ENCODE measurements at places on chromosomes 6 and 20.
A peak's percentile ranks its signal among the peaks of the same experiment; 100 is the strongest.

GRCh38 chr20:40741507-40742106, 52.6 kb upstream of the MAFB start:
- peak; percentile 66 for ATAC-seq

DNA sequence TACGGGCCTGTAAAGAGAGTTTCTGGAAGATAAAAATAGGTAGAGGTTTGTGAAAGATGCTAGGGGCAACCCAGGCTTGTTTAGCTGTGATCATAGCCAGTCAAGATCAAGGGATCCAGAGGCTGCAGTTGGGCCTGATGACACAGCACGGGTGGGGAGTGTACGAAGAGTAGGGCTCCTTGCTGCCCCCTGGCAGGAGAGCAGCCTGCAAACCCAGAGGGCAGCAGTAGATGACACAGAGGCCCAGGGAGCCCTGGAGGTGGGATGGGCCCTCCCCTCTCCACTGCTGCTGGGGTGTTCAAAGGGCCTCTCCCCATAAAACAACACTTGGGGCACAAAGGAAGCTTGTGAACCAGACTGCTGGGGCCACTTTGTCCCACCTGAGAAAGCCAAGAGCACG, 47.2 kb downstream of the VEGFA start:
- peak; percentile 27 for ATAC-seq

DNA sequence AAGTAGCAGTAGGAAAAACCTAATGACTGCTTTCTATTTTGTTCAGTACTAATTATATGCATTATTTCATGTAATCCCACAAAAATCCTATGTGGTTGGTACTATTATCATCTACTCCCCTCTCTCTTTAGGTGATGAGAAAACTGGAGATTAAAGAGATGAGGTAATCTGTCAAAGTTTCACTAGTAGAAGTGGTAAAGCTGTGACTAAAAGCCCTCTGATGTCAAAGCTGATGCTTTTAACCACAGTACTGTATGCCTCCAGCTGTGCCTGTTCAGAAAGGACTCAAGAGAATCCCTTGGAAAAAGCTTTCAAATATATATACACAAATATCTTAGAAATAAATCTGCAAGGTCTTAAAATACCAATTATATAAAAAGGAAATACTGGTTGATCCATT, 38.0 kb downstream of the PHIP start:
- no peak for ATAC-seq

GRCh38 chr20:43263226-43263625, 73.5 kb upstream of the PTPRT start:
- ATAC-seq = no peak

DNA sequence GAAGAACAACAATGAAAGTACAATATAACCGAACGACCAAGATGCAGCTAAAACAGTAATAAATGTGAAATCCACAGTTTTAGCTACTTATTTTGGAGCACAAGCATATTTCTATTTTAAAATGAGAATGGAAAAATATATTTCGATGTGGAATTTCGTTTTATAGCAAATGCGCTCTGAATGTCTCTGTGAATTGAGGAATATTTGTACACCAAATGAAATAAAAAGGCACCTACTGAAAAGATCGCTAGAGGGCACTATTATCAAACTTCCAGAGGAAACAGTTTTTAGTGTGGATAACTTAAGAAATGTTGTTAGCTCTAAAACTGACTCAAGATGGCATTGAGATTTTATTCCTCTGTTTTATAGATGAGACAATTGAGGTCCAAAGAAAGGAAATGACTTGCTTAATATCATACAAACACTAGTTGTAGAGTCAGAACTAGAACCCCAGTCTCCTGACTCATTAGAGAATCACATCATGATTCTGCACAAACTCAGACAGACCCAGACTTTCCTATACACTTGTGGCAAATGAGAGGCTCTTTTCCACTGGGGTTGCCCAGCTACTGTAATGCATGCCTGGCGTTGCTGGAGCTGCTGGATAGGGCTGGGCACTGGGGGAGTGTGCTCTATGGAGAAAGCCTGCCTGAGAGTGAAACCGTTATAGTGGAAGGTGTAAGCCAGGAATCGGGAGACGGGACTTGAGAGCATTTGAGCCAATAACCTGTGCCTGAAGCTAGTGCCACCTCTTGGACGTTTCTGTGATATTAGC, 51.9 kb downstream of the GCLC start:
- peak; percentile 45 for ATAC-seq

GRCh38 chr20:59231124-59231804, 67.6 kb downstream of the ZNF831 start:
- ATAC-seq = no peak

GRCh38 chr6:90457867-90458259, 129.0 kb downstream of the MAP3K7 start:
- no peak for ATAC-seq

DNA sequence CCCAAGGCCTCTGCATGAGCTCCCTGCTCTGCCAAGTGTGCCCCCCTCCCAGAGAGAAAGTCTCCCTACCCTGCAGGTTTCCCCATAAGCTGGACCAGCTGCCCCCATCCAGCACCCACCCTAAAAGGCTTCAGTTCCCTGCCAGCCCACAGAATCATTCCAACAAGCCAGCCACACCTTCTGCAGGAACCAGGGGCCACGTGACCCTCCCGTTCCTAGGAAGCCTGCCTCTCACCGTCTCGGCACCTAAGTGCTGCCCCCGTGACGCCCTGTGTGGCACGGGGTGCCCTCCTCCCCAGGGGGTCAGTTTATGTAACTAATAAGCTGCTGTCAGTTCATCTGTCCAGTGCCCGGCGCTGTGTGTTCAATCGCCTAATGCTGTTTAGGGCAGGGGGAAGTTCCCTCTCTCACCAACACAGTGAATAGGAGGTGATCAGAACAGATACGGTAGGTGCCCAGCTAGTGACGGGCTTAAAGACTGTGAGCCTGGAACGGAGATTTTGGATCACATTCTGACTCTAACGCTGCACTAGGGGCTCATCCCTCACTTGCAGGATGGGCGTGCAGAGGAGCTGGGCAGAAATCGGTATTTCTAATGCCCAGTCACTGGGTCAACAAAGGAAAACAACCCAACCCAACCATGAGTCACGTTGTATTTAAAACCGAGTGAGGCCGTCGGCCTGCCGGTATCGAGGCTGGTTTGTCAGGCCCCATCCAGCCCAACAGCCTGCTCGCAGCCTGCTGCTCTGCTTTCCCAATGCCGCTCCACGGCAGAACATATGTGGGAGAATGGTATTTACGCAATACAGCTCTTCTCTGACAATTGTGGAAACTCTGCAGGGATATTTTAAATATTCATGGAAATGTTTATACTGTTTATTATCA, 56.0 kb downstream of the RAMACL start:
- ATAC-seq = peak; percentile 76

DNA sequence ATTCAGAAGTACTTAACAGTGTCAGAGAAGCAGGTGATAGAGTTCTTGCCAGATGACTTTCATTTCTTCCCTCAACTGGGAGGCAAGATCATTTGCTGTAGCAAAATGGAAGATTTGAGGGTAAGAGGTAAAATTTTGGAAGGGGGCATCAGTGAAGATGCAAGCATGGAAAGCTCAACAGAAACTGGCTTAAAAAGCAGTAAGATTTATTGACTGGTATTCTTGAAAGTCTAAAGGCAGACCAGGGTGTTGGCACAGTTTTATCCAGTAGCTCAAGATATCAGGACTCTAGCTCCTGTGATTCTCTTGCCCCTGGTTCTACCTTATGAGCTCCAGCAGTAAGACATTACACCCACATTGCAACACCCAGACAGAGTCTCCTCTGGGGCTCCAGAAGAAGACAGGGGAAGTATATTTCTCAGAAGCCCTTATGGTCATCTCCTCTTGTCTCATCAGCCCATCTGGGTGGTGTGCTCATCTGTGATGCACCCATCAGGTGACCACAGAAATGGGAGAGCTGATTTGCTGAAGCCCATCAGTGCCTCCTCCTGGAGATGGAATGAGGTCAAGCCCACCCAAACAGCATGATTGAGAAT, 16.0 kb upstream of the MOCS1 start:
- no peak for ATAC-seq

DNA sequence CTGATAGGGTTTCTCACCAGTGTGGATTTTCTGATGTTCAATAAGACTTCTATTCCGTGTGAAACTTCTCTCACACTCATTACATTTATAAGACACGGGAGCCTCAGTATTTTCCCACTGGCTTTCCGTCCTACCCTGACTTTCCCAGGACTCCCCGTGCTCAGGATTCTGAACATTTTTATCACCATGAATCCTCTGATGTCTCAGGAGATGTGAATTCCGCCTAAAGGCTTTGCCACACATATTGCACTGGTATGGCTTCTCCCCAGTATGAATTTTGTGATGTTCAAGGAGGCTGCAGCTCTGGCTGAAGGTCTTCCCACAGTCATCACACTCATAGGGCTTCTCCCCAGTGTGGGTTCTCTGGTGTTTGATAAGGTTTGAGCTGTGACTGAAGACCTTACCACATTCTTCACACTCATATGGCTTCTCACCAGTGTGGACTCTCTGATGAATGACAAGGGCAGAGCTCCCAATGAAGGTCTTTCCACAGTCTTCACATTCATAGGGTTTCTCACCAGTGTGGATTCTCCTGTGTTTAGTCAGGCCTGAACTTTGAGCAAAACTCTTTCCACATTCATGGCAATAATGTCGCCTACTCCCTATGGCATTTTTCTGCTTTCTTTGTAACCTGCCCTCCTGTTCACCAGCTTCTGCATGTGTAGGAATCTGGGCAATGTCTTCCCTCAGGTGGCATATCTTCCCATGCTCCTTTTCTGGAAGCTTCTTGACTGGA, 6.7 kb downstream of the ZKSCAN4 start:
- ATAC-seq = no peak

DNA sequence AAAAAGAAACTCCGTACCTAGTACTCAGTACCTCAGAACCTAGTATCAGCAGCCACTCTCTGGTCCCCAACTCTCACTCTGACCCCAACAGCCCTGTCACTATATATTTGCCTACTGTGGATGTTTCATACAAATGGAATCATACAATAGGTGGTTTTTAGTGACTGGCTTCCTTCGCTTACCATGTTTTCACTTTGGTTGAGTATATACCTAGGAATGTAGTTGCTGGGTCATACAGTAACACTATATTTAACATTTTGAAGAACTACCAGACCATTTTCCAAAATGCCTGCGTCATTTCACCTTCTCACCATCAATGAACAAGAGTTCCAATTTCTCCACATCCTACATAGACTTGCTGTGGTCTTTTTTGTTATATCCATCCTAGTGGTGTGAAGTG, 283.2 kb downstream of the GMDS start:
- ATAC-seq = no peak

DNA sequence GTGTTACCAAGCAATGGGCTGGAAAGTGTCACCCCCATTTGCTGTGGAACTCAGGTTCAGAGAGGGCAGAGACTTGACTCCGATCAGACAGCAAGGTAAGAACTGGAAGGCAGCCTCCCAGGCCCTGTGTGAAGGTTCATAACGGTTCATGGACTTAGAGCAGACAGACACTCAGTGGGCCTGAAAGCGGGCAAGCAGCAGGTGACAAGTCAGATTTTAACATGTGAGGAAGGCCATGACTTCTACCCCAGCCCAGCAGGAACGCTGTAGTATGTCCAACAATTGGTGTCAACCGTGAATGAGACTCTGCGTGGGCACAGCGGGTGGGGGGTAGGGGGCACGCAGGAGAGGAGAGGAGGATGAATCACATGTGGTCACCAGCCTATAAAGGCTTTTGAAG, 217.6 kb upstream of the SNX9 start:
- no peak for ATAC-seq

GRCh38 chr6:431986-432385, 40.4 kb downstream of the IRF4 start:
- ATAC-seq = no peak

- peak; percentile 39 for ATAC-seq
Measured at GRCh38 chr20:59082981-59083380, 40.4 kb upstream of the PRELID3B start.

- no peak for ATAC-seq
Measured at GRCh38 chr6:97726378-97726777, 443.4 kb upstream of the MMS22L start.

GRCh38 chr20:668638-669037, 7.0 kb downstream of the SCRT2 start:
- no peak for ATAC-seq

GRCh38 chr20:63129376-63129965, 86.5 kb downstream of the YTHDF1 start:
- ATAC-seq = no peak

GRCh38 chr6:87473419-87473903, 687 bp downstream of the SLC35A1 start:
- peak; percentile 70 for ATAC-seq

DNA sequence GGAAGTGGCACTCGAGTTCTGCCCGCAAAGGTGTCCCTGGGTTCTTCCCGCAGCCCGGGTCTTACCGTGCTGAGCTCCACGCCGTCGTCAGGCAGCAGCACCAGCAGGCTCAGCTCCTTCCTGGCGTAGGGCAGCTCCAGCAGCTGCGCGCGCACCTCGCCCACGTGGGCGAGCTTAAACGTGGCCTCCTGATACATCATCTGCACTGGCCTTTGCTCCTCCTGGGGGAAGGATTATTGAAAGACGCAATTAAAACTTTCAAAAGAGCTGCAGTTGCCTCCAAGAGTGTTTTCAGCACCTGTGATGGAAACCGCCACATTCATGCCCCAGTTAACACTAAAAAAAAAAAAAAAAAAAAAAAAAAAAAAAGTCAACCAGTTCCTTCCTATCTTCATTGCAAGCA, 11.3 kb downstream of the SERPINB9 start:
- ATAC-seq = peak; percentile 53

DNA sequence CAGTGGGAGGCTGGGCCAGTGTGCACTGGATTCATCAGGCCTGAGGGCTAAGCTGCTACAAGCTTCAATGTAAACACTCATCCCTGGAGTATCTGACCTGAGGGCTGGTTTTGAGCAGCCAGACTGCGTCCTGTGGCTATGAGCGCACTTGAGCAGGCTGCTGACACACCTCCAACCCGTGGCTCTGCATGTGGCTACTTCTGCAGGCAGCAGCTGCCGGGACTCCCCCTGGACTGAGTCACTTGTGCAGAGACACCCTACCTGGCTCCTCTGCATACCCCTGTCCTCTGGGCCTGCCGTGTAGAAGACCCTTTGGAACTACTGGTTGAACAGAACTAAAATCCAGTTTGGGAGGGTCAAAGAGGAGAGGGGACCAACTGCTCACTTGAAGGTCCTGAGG, 172.0 kb downstream of the SCP2D1 start:
- ATAC-seq = peak; percentile 39

GRCh38 chr6:170251776-170252571, 38.9 kb downstream of the DLL1 start:
- no peak for ATAC-seq

- no peak for ATAC-seq
Measured at GRCh38 chr6:111278731-111279130, 191.4 kb downstream of the SLC16A10 start.

GRCh38 chr20:32437391-32438074, 79.4 kb downstream of the ASXL1 start:
- no peak for ATAC-seq

DNA sequence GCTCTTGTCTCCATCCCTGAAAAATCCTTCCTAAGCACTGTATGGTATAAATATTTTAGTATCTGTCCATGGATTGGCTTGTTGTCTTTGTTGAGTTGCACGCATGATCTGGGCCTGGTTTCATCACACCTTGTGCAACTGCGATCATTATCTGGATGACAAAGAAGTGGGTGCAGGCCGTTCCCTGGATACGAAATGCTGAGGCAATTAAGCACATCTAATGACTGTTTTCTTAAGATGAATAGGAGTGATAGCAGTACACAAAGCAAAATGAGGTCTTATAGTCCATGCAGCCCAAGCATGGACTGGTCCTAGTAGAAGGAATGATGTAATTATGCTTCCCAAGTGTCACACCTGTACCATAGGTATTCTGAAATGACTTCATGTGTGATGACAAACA, 47.8 kb downstream of the SLC35D3 start:
- peak; percentile 62 for ATAC-seq
